ENCODE measurements at places on chromosomes 3 and 15. TPM values are rescaled to one million over a fixed set of nuclear protein-coding genes. Genes with fewer than 3 reads are reported as not detected.

- DNase-seq = no peak
These were observed 71.0 kb downstream of the TP63 start for GRCh38 chr3:189702066-189702646.

DNA sequence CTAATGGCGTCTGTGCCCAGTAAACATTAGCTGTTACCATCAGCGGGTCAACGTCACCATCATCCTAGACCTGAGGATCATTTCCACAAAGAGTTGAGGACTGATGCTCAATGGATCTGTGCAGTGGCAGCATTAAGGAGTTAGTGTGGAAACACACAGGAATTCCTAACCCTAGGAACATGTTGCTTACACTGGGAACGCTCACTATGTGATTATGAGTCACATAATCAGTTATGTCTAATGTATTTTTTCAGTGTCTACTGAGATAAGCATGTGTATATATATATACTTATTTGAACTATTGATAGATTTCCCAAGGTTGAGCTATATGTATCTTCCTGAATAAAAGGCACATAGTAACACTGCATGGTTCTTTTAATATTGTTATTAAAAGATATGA, 19.0 kb downstream of the ARNT2 start:
- no peak for DNase-seq

MESP1 gene
- total RNA-seq = 8.4 TPM

GRCh38 chr3:65854606-65855304, 184.0 kb downstream of the MAGI1 start:
- no peak for DNase-seq
